ENCODE measurements at places on chromosomes 16 and 17. TPM values are rescaled to one million over a fixed set of nuclear protein-coding genes. Genes with fewer than 3 reads are reported as not detected.

Gene SPNS2
- 1.8 TPM for total RNA-seq

Gene PRSS21
- not detected for total RNA-seq

Gene TNFRSF17
- total RNA-seq, result 0.11 TPM

Gene ADAM11
- total RNA-seq, result 2.8 TPM

Gene EIF5A
- total RNA-seq, result 1,009 TPM

Gene ACSF2
- total RNA-seq, result 18.0 TPM

Gene KRT9
- 2.6 TPM for total RNA-seq

Gene TMC7
- total RNA-seq, result 4.2 TPM

Gene RDM1
- 4.3 TPM for total RNA-seq

Gene CA7
- not detected for total RNA-seq

Gene HYDIN
- total RNA-seq, result 0.11 TPM

Gene MAF
- total RNA-seq, result 6.0 TPM

Gene PPP1R27
- not detected for total RNA-seq

Gene STH
- total RNA-seq, result not detected

Gene METTL23
- 37.5 TPM for total RNA-seq

Gene ZNF213
- 6.7 TPM for total RNA-seq

Gene TANGO6
- 15.8 TPM for total RNA-seq

Gene BCKDK
- total RNA-seq, result 39.1 TPM

Gene RPRML
- 0.56 TPM for total RNA-seq

Data from A375 (cell line).